ENCODE measurements at places on chromosomes 2 and 18. TPM values are rescaled to one million over a fixed set of nuclear protein-coding genes. Genes with fewer than 3 reads are reported as not detected.

Gene CYB5A
- 25.3 TPM for total RNA-seq

GRCh38 chr2:107772353-107772752 lies 54.3 kb upstream of the RGPD4 start:
- no peak for DNase-seq

- DNase-seq, result no peak
These were observed 18.7 kb upstream of the B3GNT7 start for GRCh38 chr2:231376857-231377256.

- no peak for DNase-seq
These were observed 121.3 kb upstream of the NXPH2 start for GRCh38 chr2:138901530-138901929.

DNA sequence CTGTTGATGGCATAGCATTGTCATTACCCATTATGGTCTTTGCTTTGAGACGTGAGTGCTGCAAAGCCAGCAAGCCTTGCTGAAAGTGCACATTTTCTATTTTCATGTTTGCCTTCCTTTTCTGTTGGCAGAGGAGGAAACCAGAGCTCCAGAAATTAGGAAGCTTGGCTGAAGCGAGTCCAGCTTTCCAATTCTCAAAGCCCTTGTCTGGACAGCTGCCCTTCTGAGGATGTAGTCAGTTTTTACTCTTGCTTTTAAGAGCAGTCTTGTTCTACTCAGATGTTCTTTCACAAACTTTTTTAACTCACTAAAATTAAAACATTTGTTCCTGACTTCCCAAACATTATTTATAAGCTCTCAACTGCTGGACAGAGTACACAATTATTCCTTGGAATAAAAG lies 93.8 kb downstream of the ICOS start:
- no peak for DNase-seq

Gene TFPI
- 32.6 TPM for total RNA-seq

Gene RFTN2
- total RNA-seq, result not detected

- DNase-seq, result peak; percentile 56
These were observed 5.0 kb downstream of the SPIRE1 start for GRCh38 chr18:12652861-12653401.

Gene C2orf66
- not detected for total RNA-seq

DNA sequence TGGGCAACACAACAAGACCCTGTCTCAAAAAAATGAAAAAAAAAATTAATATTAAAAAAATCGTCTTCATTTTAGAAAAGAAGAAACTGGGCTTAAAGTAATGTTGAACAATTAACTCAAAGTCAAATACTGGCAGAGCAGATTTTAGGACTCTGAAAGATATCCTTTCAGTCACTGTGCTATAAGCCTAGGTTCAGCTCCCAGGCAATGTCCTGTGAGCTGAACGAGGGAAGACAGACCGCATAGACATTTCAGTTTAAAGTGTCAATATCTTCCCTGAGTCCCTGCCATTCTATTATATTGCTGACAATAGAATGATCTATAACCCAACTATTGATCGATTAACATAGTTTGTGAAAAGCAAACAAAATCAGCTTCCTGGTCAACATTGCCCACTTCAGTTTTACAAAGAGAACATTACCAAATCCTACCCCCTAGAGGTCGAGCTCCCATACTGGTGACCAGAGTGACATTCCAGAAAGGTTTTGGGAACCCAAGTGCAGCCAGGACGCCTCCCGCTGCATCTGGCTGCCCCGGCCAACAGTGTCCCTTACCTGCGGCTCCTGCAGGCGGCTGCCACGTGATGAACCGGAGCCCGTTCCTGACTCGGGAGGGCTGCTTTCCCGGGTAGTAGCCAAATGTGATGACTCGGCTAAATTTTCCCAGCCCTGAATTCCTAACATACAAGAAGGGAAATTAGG lies 639 bp downstream of the MRO start:
- DNase-seq, result peak; percentile 17

Gene FASTKD2
- 30.8 TPM for total RNA-seq

DNA sequence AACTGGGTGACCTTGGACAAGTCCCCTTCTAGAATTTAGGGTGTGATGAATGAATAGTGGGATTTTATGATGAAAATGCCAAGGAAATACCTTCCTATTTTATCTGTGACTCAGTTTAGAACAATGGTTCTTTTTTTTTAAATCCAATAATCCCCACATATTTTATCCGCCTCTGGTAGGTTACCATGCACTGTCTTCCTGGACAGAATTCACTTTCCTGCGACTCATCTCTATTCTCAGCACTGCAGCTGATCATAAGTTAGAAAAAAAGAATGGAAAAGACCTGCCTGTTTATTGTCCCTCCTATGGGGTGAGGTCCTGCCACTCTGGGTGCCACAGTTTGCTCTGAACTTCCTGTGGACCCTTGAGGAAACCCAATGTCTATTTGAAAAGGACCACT lies 73.1 kb downstream of the IRS1 start:
- no peak for DNase-seq

Gene L3MBTL4
- total RNA-seq, result 0.12 TPM

GRCh38 chr18:69982417-69982816 lies 34.7 kb upstream of the CD226 start:
- no peak for DNase-seq

Gene RGPD4
- total RNA-seq, result not detected

- peak; percentile 44 for DNase-seq
These were observed 100.8 kb upstream of the ATP5MC3 start for GRCh38 chr2:175282300-175282699.

GRCh38 chr2:42249284-42249683 lies 80.1 kb downstream of the EML4 start:
- no peak for DNase-seq

Gene DOK6
- total RNA-seq, result 0.09 TPM

DNA sequence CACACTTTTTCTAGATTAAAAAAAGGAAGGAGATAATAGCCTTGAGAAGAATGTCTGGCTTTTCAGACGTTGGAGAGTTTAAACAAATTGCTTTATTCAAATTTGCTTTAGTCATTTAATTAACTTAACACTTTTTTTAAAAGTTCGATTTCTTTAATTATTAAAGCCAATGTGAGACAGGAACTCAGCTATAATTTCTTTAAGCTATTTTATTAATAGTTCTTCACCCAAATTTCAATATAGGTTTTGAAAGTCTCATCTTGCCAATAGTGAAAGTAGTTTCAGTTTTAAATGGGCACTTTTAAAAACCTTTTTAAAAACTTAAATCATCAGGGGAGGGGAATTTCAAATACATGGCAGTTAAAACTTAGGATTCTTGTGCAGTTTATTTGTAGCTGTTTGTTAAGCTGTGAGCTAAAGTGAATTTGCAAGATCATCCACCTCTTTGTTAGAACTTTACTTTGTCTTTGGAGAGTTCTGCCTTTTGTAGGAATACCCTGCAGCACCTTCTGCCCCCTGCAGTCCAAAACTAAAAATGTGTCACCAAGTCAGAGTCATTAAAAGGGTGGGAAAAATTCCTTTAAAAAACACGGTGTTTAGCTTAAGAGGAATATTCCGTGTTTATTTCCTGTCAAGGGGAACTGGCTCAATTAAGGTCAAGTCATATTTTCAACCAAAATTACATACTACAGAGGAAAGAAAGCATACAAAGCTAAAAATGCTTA lies 4.6 kb downstream of the TGIF1 start:
- peak; percentile 75 for DNase-seq

Gene CRACDL
- not detected for total RNA-seq
